ENCODE measurements at places on chromosomes 2 and 18.

DNA sequence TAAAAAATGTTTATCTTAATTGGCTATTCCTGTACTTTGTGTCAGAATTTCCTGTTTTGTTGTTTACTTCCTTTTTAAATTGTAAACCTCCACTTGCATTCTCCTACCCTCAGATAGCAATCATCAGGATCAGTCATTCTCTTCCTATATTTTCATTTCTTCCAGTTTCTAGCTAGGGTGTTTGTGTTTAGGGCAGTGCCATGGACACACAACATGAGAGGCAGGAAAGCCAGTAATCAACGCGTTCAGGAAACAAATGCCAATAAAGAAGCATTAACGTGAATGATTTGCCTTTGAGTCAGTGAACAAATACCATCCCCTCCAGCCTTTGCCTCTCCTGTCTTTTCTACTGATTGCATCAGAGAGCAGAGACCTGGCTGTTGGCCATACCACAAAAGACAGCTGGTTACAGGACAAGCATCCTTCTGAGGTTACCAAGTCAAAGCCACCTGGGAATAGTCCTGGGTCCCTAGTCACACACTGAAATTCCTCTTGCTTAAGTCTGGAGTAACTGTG lies 56.7 kb upstream of the FHL2 start:
- DNase-seq, result peak; percentile 94

DNA sequence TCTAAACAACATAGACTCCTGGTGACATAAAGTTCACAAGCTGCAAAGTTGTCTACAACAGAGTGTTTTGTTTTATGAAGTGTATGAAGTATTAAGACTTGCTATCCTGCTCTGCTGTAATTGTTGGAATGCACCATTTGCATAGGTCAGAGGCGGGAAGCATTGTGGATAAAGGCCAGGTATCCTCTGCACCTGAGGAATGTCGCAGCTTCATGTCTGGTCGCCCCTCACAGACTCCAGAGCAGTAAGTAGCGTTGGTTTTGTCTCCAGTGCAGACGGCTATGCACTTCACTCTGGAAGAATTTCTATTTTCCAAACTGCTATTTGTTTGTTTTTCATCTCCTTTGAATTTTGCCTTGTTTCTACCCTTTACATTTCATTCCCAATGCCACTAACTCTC lies 63.1 kb downstream of the UNC80 start:
- no peak for DNase-seq

DNA sequence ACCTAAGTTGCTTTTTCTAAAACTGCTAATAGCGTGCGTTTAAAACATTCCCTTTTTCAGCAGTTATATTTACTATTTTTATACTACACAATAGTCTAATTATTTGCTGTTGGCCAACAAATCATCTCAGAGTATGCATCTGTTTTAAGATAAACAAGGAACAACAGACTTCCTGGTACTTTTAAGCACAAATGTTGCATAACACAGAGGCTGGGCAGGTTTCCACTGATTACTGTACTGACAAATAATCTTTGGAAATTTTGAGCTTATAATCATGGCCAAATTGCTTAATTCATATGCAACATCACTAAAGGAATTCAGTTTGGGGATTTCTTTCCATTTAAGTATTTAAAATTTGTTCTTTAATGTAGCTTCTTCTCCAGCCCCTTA lies 737.4 kb upstream of the SALL3 start:
- DNase-seq, result no peak

GRCh38 chr2:58336416-58336815 lies 95.3 kb upstream of the FANCL start:
- DNase-seq, result no peak

DNA sequence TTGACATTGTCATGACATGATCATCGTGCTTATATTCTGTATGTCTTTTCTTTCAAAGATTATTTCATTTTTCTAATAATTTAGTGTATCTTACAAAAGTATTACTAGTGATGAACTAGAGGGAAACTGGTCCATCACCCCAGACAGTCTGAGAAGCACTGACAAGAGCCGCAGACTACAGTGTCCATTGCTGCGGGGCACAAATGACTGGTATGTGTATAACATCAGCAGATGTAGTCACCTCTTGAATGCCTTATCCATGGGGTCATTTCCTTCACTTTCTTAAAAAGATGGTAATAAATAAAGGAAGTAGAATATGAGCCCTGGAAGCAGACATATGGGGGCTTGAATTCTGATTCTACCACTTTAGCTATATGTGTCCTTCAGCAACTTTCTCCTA lies 29.6 kb downstream of the NEMP2 start:
- no peak for DNase-seq

GRCh38 chr2:37947306-37947705 lies 22.2 kb downstream of the RMDN2 start:
- DNase-seq, result no peak

- DNase-seq, result no peak
Measured at GRCh38 chr2:153213022-153213421, 265.5 kb downstream of the RPRM start.

DNA sequence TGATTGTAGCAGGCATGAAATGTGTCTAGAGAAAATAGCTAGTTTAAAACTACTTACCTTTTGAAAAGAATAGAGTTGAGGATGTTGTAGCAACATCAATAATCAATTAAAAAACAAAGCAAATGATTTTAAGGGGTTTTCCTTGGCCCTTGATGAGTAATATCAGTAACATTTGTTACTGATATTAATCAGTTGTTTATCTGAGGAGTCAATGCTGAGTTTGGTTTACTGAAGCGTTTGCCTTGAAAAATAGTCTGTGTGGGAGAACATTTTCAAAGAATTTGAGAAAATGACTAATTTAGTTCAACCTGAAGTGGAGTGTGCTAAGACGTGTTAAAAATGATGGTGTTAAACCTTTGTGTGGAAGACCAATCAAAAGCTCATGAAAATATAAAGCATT lies 9.3 kb downstream of the PTH2R start:
- DNase-seq, result no peak

- DNase-seq, result no peak
Measured at GRCh38 chr2:239787538-239788050, 237.5 kb downstream of the NDUFA10 start.

DNA sequence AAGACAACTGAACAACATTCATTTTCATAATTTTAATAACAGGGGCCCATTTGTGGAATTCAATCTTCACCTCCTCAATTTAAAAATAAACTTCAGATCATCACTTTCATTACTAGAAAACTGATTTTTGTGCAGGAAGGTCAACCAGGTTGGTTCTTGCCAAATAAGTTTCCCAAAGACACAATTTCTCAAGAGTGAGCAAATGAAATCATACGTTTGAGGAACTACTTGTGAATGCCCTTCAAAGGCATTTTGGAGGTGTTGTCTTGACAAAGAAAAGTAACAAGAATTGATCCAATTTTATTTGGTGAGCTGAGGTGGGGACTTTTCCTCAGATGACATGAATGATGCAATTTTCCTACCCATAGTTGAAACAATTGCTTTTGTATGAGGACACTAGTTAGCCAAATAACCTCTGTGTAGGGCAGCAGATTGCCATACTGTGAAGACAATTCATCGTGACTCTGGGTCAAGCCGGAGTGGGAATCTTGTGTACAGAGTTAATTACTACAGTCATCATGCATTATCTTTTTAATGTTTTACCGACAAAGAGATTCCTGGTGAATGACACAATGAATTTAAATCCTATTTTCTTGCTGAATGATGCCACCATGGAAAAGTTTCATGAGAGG lies 121.8 kb downstream of the TGFA start:
- no peak for DNase-seq

DNA sequence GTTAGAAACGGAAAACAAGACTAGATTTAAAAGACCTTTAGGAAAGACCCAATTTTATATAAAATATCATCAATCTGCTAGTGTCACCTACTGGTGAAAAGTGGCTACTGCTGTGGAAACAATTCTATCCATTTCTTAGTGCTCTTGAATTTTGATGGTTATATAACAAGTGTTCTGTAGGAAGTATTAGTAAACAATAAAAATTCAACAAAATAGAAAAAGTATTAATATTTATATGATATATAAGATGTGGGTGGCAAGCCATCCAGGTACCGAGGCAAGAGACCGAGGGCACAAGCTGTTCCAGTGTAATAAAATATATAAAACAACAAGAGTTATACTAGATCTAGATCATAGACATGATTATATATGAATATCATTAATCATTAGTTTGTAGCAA lies 6.2 kb upstream of the TMEM87B start:
- peak; percentile 52 for DNase-seq

DNA sequence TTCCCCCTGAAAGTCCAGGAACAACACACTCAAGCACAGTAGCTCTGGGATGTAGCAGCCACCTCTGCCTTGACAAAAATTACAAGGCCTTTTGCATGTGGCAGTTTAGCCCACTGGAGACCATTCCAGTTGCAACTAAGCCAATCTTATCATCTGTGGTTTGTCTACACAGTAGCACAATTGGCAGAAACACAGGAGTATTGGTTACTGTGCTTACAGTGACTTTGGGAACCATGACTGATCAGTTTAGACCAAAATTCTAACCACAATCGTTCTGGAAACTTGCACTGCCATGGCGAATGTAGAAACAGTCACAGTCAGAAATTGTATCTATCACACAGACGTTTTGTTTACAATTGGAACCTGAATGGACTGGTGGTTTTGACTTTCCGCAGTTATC lies 403.7 kb upstream of the MEIS1 start:
- DNase-seq, result no peak

DNA sequence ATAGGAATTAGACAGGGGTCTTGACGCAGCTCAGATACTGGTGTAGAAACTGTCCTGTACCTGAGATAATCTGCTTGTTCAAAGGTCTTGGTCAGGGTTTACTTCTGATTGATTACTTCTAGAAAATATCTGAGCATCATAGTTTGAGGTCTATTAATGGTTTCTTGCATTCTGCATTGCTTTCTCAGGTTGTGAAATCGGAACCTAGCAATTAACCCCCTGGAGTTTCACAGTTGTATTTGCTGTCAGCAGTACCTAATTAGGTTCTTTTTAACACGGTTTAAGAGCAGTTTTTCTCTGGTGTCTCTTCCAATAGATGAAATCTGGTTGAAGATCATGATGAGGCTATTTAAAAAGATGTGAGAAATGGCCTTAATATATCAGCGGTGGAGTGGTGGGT lies 428.6 kb upstream of the SYT4 start:
- no peak for DNase-seq

GRCh38 chr2:216465579-216466195 lies 33.0 kb upstream of the RPL37A start:
- DNase-seq, result no peak

DNA sequence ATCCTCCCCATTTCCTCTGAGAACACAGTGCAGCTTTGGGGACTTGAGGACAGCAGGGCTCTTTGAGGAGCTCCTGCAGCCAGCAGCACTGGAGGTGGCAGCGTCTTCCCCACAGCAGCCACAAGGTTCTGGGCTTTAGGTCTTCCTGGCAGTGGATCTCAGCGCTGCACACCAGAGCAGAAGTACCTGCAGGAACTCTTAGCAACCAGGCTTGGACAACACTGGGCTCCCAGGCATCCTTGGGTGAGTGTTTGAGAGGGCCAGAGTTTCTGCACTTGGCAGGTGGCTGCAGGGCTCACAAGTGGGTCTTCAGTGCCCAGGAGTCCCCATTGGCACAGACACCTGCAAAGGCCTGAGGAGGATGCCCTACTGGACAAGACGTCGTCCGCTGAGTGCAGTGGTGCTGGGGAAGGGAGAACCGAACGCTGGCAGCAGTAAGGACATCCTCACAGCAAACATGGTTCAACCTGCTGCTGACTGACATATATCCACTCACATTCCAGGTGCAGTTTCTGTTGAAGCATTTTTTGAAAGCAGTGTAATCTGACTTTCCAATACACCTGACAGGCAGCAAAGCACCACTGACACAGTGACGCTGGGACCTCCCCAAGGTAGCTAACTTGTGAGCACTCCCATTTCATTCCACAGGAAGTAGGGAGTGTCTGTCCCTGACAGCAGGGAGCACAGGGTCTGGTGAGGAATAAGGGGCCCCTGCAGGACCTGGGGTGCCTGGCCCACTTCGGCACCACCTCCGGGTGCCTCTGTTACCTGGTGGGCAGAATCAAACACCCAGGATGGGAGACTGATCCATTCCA lies 149.9 kb upstream of the COPS8 start:
- no peak for DNase-seq

DNA sequence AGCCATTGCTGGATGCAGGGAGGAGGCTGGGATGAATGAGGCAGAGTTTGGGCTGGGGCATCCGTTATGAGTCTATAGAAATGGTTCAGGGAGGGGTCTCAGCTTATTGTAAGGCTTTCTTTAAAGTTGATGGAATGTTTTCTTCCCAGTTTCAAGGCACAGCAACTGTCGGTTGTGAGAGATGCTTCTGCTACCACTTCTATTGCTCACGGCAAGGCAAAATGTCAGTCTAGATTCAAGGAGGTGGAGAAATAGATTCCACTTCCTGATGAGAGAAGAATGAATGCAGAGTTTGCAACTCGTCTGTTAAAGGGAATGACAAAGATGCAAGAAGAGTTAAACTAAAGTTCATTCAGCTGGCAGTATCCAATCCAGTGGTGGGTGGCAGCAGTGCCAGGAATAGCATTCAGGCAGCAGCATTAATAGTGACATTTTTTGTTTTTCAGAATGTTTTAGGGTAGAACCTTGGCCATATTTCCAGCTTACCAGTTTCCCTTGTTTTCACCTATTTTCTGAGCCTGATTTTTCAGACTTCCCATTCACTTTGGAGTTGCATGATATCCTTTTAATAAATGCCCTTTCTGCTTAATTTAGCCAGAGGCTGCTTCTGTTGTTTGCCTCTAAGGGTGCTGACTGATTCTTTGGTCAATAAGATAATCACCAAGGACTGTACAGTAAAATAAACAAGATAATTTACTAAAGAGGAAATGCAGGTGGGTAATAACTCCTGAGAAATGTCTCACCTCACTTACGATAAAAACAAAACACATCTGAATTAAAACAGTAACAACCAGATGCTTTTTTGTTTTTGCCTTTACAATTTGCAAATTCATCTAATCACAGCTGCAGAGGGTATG lies 138.4 kb downstream of the RPIA start:
- no peak for DNase-seq

GRCh38 chr18:8290435-8290834 lies 318.8 kb upstream of the RAB12 start:
- DNase-seq, result no peak

DNA sequence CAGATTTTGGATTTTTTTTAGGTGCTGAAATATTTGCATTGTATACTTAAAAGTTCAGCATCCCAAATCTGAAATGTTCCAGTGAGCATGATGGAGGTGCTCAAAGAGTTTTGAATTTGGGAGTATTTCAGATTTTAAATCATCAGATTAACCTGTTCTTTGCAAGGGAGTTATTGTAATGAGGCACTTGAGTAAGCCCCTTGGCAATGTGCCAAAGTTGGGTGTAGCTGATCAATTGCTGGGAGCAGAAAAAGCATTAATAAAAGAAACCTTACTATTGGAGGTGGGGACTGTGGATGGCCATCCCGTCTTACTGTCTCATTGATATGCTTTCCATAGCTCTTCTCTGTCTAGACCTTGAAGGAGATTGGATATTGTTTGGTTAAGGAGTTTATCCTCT lies 28.3 kb downstream of the MALT1 start:
- no peak for DNase-seq

DNA sequence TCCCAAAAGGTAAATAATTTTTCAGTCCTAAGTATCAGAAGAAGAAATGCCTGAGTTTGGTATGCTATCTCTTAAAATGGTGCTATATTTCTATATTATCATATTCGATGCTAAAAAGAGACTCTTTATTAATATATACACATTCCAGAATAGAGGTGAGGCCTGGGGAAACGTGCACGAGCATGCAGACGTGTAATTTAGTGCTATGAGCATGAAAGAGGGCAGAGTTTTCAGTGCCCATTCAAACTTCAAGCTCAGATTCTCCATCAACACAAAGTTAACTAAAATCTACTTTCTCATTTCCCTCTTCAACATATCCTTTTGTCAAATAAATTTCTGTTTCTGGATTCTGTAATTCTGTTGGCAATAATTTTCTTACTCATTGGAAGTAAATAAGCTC lies 5.7 kb upstream of the COBLL1 start:
- no peak for DNase-seq

- DNase-seq, result no peak
Measured at GRCh38 chr2:170090229-170090628, 87.7 kb upstream of the MYO3B start.
